ENCODE measurements at places on chromosomes 1 and 21. TPM values are rescaled to one million over a fixed set of nuclear protein-coding genes. Genes with fewer than 3 reads are reported as not detected.

Gene SLC1A7
- total RNA-seq: not detected

Gene PRMT6
- 8.9 TPM for total RNA-seq

Gene NUAK2
- 16.2 TPM for total RNA-seq

Gene EDEM3
- total RNA-seq: 26.1 TPM

Gene ZZZ3
- 117 TPM for total RNA-seq

Gene CTPS1
- total RNA-seq: 20.3 TPM

Gene ZNF593OS
- total RNA-seq: not detected

Gene SPRR2F
- total RNA-seq: not detected

Gene RXFP4
- total RNA-seq: not detected

Gene FCN3
- total RNA-seq: 2.3 TPM

Gene VTCN1
- total RNA-seq: 4.1 TPM

Gene FCAMR
- total RNA-seq: not detected

Gene C8A
- total RNA-seq: not detected

Gene C1orf185
- not detected for total RNA-seq

Gene NGF
- 0.80 TPM for total RNA-seq

Gene RC3H1
- total RNA-seq: 50.7 TPM

Gene RHD
- not detected for total RNA-seq

Gene PHLDA3
- 31.5 TPM for total RNA-seq

Measured in suprapubic skin (tissue), 4 donors.